SJSA1 (cell line): ENCODE measurements at places on chromosomes 7 and 10. TPM values are rescaled to one million over a fixed set of nuclear protein-coding genes. Genes with fewer than 3 reads are reported as not detected.
A peak's percentile ranks its signal among the peaks of the same experiment; 100 is the strongest.

Gene IQUB
- total RNA-seq = 0.08 TPM in 1 of 2 replicates, not detected in the other

Gene CALML3
- not detected in 2 replicates for total RNA-seq

Gene SPDYE16
- total RNA-seq = not detected in 2 replicates

Gene FLNC
- 56.8 and 84.7 TPM in 2 replicates for total RNA-seq

Gene NEUROG3
- not detected in 2 replicates for total RNA-seq

DNA sequence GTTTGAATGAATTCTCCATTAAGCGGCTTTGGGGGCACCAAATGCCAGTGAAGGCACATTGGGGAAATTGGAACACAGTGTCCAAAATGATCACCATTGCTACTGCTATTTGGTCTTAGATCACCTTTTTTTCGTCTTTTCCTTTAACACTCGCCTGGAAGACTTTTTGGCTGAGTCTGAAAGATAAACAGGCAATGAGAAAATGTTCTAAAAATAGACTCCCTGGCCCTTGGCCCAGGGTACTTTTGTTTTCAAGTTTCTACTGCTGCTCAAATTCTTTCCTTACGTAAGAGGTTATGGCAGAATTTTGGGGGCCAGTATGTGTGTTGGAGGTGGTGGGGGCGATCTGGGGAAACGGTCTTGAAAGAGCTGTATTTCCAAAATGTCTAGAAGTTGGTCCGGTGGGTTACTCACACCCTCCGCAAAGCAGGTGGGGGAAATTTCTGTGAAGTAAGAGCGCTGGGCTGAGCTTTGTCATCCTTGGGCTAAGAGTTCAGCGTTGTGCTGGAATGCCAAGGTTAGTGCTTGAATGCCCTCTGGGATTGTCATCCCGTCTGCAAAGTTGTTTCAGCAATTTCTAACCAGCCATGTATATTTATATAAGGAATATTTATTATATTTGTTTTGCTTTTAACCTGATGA lies 1.3 kb upstream of the ITPRIP start:
- DNase-seq = peak; percentile 70

DNA sequence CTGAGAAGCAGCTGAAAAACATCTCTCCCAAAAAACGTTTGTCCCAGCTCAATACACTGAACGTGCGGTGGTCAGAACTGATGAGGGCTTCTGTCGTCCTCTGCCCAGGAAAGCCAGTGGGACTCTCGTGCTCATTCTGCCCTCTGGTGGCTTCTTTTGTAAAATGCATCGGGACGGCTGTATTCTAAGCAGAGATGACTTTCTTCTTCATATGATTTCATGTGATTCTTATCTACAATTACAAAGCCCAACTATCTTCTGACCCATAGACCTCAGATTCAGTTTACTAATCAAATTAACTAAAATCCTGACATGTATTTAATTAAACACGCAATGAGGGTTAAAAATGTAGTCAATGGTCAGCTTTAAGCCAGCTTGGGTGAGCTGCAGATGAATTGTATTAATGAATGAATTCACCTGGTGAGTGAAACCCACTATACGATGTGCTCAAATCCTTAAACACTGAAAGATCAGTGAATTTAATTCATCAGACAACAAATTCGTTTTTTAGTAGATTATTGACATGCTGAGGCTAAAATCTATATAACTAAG lies 117.6 kb upstream of the FAM204A start:
- peak; percentile 45 for DNase-seq

- no peak for DNase-seq
Observed at GRCh38 chr7:80910228-80910627, 8.6 kb downstream of the SEMA3C start.

DNA sequence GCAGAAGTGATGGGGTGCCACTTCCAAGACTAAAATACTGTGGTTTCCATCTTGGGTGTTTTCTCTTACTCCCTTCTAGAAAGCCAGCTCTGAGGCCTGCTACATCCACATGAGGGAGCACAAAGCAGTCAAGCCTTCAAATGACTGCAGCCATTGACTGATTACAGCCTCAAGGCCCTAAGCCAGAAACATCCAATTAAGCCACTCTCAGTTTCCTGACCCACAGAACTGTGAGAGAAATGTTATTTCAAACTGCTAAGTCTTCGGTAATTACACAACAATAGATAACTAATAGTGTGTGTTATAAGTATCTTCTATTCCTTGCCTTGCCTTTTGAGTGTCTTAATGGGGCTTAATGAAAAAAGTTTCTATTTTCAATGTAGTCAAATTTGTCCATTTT lies 24.8 kb downstream of the BRAF start:
- no peak for DNase-seq

DNA sequence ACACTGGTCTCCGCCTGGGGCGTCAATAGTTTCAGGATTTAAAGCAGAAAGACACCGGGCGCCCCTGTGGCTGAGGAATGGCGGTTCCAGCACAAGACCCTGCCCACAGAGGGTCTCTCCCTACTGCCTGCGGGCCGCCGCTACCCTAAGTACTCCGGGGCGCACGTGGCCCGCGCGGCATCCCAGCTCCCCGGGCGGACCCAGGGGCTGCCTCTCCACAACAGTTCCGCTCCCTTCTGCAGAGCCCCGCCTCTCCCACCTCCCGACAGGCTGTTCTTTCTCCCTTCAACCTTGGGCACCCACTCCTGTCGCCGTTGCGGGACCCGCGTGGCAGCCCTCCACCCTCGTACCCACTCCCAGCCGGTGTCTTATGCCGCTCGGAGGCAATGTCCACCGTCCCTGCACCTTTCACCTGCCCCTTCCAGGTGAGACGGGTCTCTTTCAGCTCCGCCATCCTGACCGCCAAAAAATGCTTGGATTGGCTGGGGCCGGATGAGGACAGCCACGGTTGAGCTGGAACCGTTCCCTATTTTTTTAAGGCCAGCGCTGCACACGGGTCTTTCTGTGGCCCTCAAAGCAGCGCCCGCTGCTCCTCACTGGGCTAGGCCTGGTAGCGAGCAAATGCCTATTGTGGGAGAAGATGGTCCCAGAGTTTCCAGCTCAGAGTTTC lies 1.6 kb upstream of the NKX2-3 start:
- no peak for DNase-seq

GRCh38 chr7:7329326-7329725 lies 147.0 kb downstream of the C1GALT1 start:
- DNase-seq = no peak

GRCh38 chr10:91711885-91712680 lies 79.2 kb upstream of the PPP1R3C start:
- no peak for DNase-seq

GRCh38 chr10:10293481-10293951 lies 724.2 kb upstream of the CELF2 start:
- DNase-seq = no peak

GRCh38 chr7:17946591-17946990 lies 6.3 kb upstream of the SNX13 start:
- DNase-seq = no peak

- no peak for DNase-seq
Observed at GRCh38 chr10:33214174-33214573, 120.3 kb downstream of the NRP1 start.

DNA sequence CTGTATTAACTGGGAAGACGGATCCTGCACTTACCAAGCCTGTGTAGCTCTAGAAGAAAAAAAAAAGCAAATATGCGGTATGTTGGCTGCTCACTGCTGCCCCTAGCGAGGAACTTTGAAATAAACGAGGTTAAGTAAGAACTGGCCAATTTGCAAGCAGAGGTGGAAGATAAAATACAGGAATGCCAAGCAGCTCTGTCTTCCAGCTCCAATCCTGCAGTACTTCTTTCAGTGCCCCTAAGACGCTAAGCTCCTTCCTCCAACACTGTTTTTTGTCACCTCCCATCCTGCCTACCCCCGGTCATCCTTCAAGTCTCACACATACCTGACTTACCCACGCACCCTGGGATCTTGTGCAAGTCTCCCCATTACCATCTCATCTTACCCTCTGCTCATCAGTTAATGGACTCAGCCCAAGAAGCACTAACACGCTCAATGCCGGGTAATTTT lies 809 bp downstream of the C10orf143 start:
- peak; percentile 71 for DNase-seq

- DNase-seq = no peak
Observed at GRCh38 chr7:131737746-131738465, 181.5 kb upstream of the PODXL start.
